ENCODE measurements at places on chromosomes 5 and 9.

DNA sequence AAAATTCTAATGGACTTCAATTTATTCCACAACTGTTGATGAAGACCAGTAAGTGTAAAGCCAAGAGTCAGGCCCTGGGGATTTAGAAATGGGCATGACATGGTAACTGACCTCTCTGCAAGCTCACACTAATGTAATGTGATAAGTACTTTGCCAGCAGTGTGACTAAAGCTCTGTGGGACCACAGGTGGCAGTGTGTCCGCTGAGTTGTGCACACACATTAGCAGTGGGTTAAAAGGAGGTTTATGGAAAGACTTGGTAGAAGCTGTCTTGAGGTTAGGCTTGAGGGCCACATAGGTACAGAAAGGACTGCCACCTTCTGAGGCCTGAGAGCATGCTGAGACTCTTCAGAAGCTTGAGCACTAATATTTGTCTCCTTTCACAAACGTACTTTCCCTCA is 67.6 kb downstream of the UBAP1 start:
- no peak for DNase-seq
- no peaks in the 10 kb centered on the region for H3K27me3 ChIP-seq

DNA sequence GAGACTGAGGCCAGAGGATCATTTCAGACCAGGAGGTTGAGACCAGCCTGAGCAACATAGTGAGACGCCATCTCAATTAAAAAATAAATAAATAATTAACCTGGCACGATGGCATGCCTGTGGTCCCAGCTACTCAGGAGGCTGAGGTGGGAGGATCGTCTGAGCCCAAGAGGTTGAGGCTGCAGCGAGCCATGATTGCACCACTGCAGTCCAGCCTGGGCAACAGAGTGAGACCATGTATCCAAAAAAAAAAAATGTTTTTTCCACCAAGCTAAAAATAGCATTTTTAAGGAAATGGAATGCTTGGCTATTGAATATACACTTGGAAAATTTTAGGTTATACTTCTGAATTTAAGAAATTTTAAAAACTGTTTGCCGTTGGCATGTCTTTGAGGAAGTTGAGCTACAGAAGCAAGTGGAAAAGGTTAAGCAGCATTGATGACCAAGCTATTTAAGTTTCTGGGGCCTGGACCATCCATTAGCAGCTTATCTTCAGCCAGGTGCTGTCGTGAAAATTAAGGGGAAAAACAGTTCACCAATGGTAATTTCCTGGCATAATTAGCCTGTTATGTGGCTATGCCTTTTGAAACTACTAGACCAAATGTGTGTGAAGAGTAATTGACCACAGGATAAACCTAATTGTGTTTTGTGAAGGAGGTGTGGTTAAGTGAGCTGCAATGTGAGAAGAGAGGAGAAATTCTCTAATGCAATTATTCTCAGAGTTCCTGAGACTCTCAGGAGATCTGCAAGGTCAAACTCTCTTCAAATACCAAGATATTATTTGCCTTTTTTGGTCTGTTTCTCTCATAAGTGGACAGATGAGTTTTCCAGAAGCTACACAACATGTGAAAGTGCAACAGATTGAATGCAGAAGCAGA is 21.0 kb downstream of the F2R start:
- no peak overlapping the region for H3K27ac ChIP-seq
- peaks cover 7% of the 10 kb centered on the region for H3K4me1 ChIP-seq
- peaks cover 3% of the 10 kb centered on the region for H3K27me3 ChIP-seq
- H3K4me3 ChIP-seq: no peak overlapping the region
- H3K36me3 ChIP-seq: no peaks in the 10 kb centered on the region

GRCh38 chr5:158848634-158849033 is 251.1 kb downstream of the EBF1 start:
- H3K4me1 ChIP-seq: peaks cover 90% of the 10 kb centered on the region
- H3K27ac ChIP-seq: peak overlapping the region; percentile 76
- H3K27me3 ChIP-seq: no peaks in the 10 kb centered on the region
- H3K4me3 ChIP-seq: peak overlapping the region; percentile 25
- H3K36me3 ChIP-seq: peaks cover 6% of the 10 kb centered on the region

- H3K27me3 ChIP-seq: peaks cover 4% of the 10 kb centered on the region
- H3K36me3 ChIP-seq: no peaks in the 10 kb centered on the region
- no peak overlapping the region for H3K27ac ChIP-seq
- H3K4me3 ChIP-seq: no peak overlapping the region
- DNase-seq: no peak
Measured at GRCh38 chr5:111680737-111681413, 76.1 kb downstream of the NREP start.

- H3K36me3 ChIP-seq: no peaks in the 10 kb centered on the region
- H3K4me1 ChIP-seq: no peaks in the 10 kb centered on the region
- no peak for DNase-seq
- no peak overlapping the region for H3K27ac ChIP-seq
Measured at GRCh38 chr9:4086119-4087090, 213.5 kb downstream of the GLIS3 start.

GRCh38 chr5:16894236-16895057 is 41.6 kb downstream of the MYO10 start:
- DNase-seq: no peak
- H3K27me3 ChIP-seq: no peaks in the 10 kb centered on the region
- H3K36me3 ChIP-seq: no peaks in the 10 kb centered on the region
- H3K4me3 ChIP-seq: no peak overlapping the region
- no peaks in the 10 kb centered on the region for H3K4me1 ChIP-seq

- H3K27ac ChIP-seq: no peak overlapping the region
- no peak overlapping the region for H3K4me3 ChIP-seq
- no peaks in the 10 kb centered on the region for H3K27me3 ChIP-seq
- DNase-seq: no peak
- H3K36me3 ChIP-seq: peaks cover 49% of the 10 kb centered on the region
- peaks cover 19% of the 10 kb centered on the region for H3K4me1 ChIP-seq
Measured at GRCh38 chr5:157816682-157817386, 42.1 kb downstream of the CLINT1 start.

GRCh38 chr5:88878976-88879375 is 4.0 kb downstream of the MEF2C start:
- H3K4me3 ChIP-seq: peak overlapping the region; percentile 62
- DNase-seq: no peak
- peaks cover 64% of the 10 kb centered on the region for H3K36me3 ChIP-seq

DNA sequence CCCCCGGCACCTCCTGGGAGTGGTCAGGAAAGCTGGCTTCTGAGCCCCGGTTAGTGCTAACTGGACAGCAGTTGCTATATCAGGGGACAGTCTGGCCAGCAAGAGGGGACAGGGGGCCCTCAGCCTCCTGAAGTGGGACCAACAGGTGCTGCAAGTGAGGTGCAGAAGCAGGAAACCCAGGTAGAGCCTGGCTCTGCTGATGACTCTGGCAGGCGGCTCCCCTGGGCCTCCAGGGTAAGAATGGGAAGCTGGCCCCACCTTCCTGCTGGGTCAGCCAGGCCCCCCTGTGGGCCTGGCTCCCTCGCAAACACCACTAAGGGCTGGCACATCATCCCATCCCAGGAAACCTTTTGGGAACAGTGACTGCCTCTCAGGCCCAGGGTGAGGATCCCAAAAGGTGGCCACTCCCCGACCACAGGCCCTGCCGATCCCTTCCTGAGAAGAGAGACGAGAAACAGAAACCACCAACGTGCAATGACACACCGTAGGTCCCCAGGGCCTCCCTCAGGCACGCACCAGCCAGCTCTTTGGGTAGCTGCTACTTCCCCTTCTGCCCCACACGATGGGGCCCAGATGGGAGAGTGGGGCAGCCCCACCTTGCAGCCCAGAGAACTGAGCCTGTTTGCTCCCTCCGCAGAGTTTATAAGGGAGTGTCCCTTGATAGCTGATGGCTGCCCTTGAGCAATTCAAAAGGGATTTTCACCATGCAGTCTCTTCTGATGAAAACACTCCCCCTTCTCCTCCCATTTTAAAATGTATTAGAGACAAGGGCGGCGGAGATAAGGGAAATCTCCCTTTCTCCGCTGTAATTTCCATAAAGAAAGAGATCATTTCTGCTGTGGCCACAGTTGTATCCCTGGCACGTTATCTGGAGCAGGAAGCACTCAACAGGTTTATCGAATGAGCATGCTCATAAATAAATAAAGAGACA is 76.8 kb downstream of the STK10 start:
- no peaks in the 10 kb centered on the region for H3K27me3 ChIP-seq
- DNase-seq: peak; percentile 84
- peak overlapping the region; percentile 98 for H3K27ac ChIP-seq

GRCh38 chr5:90289837-90290236 is 119.7 kb downstream of the CETN3 start:
- H3K4me3 ChIP-seq: no peak overlapping the region
- H3K36me3 ChIP-seq: no peaks in the 10 kb centered on the region
- H3K27ac ChIP-seq: no peak overlapping the region
- H3K4me1 ChIP-seq: no peaks in the 10 kb centered on the region
- peaks cover 9% of the 10 kb centered on the region for H3K27me3 ChIP-seq

- peaks cover 2% of the 10 kb centered on the region for H3K27me3 ChIP-seq
- H3K4me3 ChIP-seq: no peak overlapping the region
- H3K4me1 ChIP-seq: no peaks in the 10 kb centered on the region
- H3K27ac ChIP-seq: no peak overlapping the region
- H3K36me3 ChIP-seq: no peaks in the 10 kb centered on the region
Measured at GRCh38 chr5:135642488-135642870, 63.7 kb upstream of the CXCL14 start.

DNA sequence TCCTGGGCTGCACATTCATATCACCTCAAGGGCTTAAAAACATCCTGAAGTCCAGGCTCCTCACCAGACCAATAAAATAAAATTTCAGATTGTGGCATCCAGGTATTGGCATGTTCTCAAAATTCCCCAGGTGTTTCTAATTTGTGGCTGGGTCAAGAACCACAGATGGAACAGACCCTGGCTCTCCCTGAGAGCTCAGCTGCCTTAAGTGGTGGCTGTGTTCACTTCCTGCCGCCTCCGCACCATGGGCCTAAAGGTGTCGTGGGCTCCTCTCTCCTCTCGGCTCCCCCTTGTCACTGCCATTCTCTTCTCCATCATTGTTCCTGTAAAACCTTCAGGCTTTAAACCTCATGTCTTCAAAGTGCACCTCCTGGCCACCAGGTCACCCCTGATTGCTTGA is 17.8 kb upstream of the CCNJL start:
- H3K27me3 ChIP-seq: peaks cover 11% of the 10 kb centered on the region
- no peak overlapping the region for H3K4me3 ChIP-seq
- H3K36me3 ChIP-seq: no peaks in the 10 kb centered on the region
- no peak overlapping the region for H3K27ac ChIP-seq
- DNase-seq: no peak

DNA sequence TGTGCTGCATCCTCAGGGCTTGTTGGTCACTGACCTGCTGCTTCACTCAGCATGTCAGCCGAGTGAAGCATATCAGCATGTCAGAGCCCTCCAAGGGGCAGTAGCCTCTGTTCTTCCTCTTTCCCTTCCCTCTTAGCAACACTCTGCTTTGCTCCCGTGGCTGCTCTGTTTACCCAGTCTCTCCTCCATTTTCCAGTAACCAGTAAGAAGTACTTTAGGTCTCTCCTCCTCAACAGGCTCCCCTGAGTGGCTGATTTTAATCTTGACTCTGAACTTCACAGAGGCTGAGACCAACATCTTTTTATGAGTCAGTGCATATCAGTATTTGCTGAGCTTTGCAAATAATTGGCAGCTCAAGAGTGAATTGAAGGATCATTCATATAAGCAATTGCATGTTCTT is 18.6 kb upstream of the ADRB2 start:
- no peaks in the 10 kb centered on the region for H3K36me3 ChIP-seq
- H3K27me3 ChIP-seq: no peaks in the 10 kb centered on the region
- H3K27ac ChIP-seq: peak overlapping the region; percentile 93
- H3K4me3 ChIP-seq: peak overlapping the region; percentile 15

DNA sequence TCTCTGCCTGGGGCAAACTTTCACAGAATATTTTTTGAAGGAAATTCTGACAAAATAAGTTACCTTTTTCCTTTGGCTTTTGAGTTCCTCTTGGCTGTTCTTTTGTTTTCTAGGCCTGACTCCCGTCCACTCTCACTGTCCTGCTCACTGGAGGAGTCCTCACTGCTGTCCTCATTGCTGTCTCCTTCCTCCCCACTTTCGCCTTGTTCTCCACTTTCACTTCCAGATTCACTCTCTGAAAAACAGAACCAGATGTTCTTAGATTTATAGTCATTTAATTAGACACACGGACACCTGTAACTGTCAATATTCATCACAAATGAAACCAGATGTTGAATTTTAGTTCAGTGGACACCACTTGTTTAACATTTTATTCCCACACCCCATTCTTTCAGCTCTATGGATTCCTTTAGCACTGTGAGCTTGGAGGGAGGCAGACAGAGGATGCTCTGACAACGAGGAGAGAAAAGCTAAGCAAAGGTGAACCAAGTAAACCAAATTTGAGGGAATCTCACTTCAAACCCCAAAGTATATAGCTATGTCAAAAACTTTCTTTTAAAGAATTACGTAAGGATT is 180.7 kb downstream of the AP3B1 start:
- H3K27ac ChIP-seq: peak overlapping the region; percentile 87
- peaks cover 19% of the 10 kb centered on the region for H3K36me3 ChIP-seq
- H3K4me1 ChIP-seq: peaks cover 59% of the 10 kb centered on the region
- H3K4me3 ChIP-seq: peak overlapping the region; percentile 82

DNA sequence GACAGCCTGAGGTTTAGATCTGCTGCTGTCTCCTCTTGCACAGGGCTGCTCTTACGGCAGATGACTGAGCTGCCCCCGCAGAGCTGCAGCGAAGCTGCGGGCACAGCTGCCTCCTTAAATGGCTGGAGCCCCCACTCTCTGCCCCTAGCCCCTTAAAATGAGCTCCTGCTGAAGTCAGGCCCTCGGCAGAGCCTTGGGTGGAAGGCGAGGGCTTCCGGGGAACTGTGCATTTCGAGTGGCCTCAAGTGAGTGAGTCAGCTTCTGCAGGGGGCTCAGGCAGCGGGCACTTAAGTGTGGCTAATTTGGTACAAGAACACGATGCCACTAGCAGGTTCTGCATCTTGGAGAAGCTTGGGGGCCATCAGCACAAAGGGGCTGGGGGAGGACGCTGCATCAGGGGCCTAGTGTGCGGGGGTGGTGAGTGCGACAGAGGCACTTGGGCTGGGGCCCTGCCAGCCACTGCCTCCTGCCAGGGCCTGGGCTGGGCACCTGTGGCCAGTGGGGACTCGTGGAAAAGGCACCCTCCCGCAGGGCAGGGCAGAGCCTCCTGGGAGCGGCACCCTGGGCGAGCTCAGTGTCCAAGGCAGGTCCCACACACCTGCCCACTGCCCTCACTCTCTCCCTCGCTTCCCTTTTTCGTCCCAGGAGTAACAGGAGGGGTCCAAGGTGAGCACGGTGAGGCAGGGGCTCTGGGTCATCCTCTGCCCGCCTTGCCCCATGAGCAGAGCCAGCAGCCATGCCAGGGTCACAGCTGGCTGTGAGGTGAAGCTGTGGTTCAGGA is 28.8 kb upstream of the RNU6ATAC start:
- no peak overlapping the region for H3K4me3 ChIP-seq
- DNase-seq: no peak
- H3K4me1 ChIP-seq: peaks cover 9% of the 10 kb centered on the region
- no peaks in the 10 kb centered on the region for H3K36me3 ChIP-seq
- H3K27me3 ChIP-seq: peaks cover 9% of the 10 kb centered on the region
- H3K27ac ChIP-seq: no peak overlapping the region

- no peaks in the 10 kb centered on the region for H3K27me3 ChIP-seq
- H3K36me3 ChIP-seq: peaks cover 8% of the 10 kb centered on the region
- H3K27ac ChIP-seq: peak overlapping the region; percentile 91
- H3K4me3 ChIP-seq: peak overlapping the region; percentile 84
- DNase-seq: peak; percentile 44
- peaks cover 55% of the 10 kb centered on the region for H3K4me1 ChIP-seq
Measured at GRCh38 chr5:176541338-176542134, 4.3 kb upstream of the RNF44 start.

GRCh38 chr9:88380118-88380517 is 8.1 kb upstream of the SPIN1 start:
- H3K4me3 ChIP-seq: no peak overlapping the region
- no peaks in the 10 kb centered on the region for H3K27me3 ChIP-seq
- DNase-seq: no peak
- no peaks in the 10 kb centered on the region for H3K36me3 ChIP-seq
- H3K4me1 ChIP-seq: no peaks in the 10 kb centered on the region
- no peak overlapping the region for H3K27ac ChIP-seq

- DNase-seq: no peak
- H3K27ac ChIP-seq: no peak overlapping the region
Measured at GRCh38 chr5:44385291-44385900, 3.8 kb downstream of the FGF10 start.

Measured in activated B cell treated with CpG ODN at 0.5 μM for 24 hours (primary cell).